ENCODE measurements at places on chromosomes 3 and 15.

- peak; percentile 11 for DNase-seq
These were observed 76.7 kb upstream of the VGLL4 start for GRCh38 chr3:11720304-11720898.

- no peak for DNase-seq
These were observed 200.6 kb downstream of the EDEM1 start for GRCh38 chr3:5388091-5388490.

DNA sequence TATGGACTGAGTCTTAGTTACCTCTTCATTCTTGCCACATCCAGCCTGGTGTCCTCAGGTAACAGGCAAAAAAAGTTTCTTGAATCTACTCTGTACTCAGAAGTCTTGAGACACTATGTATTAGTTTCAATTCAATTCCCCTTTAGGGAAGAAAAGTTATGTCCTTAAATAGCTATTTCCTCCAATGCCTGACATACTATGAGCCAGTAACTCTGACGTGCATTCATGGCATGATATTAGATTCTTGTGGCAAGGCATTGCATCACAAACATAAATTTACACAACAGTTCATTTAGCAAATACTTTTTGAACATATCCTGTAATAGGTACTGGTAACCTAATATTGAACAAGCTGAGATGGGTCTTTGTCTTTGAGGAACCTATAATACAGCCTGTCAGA, 109.3 kb upstream of the FOXB1 start:
- DNase-seq = no peak

DNA sequence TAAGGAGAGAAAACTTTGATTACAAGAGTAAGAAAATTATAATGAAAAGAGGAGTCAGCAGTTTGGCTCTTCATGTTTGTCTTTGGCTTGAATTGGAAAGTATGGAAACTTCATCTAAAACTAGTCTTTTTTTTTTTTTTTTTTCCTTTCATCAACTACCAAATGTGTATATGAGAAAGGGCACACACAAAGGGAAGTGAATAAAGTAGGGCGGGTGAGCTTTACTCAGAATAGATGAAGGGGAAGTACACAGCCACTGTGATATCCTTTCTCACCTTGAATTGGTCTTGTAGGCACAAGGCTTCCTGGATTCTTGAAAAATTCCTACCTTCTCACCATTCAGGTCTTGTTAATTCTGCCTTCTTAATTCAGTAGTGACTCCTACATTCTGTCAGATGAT, 652.3 kb upstream of the KCNMB2 start:
- no peak for DNase-seq

- DNase-seq = no peak
These were observed 56.3 kb downstream of the IGSF11 start for GRCh38 chr3:118978393-118978758.

DNA sequence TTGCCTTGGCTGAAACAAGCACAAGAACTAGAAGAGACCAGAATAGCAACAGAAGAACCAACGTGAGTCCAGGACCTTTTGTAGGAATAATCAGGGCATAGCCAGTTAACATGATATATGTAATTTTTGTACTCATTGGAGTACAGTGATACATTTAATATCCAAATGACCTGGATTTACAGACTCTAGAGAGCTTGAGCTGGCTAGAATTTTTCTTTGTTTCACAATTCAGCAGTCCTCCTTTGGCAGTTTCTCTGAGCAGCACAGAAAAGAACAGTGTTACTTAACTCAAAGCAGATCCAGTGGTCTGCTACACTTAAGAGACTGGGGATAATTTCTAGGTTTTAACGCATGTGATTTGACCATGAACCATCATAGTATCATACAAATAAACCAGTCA, 245.7 kb downstream of the ADAMTSL3 start:
- no peak for DNase-seq

- DNase-seq = no peak
These were observed 65.3 kb downstream of the EOMES start for GRCh38 chr3:27656790-27657189.

DNA sequence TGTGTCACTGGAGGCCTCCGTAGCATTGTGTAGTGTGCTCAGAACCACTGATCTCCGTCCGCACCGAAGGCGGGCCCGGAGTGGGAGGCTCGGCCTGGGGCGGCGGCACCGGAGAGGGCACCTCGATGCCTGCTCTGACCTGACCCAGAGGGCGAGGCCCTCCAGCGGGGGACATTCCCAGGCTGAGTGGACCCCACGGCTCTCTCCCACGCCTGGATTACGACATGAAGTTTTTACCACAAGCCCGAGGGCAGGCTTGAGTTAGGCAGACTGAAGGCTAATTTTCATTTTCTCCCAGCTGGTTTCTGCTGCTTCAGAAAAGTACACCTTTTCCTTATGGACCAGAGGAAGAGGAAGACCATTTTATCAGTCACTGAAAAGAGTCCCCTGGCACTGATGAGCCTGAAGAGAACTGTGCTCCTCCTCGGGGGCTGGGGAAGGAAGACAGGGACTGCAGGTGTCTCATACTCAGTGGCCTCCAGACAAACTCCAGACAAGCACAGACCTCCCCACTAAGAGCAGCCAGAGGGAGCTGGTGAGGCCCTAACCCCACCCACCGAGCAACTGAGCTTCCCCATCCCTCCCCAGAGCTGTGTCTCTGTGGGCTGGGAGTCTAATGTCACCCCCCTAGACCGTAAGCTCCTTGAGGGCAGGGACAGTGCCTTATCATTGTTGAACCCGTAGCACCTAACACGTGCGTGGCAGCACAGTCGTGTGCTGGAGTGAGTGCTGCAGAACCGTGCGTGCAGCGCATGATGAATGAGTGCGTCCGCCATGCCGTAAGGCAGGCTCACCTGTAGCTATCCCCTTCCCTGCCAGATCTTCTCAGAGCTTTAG, 74.5 kb upstream of the BLM start:
- no peak for DNase-seq

DNA sequence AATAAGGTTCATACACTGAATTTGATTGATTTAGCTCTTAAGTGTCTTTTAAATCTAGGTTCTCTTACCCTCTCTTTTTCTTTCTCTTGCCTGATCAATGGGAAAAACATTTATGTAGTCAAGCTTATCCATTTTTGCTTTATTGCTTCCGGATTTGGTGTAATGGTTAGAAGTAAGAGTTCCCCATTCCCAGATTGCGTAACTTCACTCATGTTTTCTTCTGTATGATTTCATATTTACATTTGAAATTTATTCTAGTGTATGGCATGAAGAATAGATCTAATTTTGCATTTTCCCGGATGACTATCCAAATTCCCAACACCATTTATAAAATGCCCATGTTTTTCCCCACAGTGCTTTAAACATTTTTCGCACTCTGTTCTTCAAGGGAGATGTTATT, 27.9 kb upstream of the SV2B start:
- DNase-seq = no peak

- no peak for DNase-seq
These were observed 25.2 kb downstream of the MAPKBP1 start for GRCh38 chr15:41799488-41799805.

DNA sequence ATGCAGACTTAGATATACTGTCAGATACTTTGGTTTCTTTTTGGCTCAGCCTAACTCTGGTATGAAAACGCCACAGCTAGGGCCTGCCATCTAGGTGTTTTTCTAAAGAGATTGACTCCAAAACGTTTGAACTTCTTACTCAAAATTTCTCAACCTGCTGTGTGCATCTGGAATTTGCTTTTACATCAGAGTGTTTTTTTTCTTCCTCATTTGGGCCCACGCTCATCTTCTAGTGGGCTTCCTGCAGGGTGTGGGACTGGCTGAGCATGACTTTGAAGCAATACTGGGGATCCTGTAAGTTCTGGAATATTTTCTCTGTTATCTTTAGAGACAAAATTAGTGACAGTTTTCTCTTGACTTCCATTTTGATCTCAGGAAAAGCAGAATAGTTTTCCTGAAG, 117.8 kb downstream of the NR1D2 start:
- no peak for DNase-seq

DNA sequence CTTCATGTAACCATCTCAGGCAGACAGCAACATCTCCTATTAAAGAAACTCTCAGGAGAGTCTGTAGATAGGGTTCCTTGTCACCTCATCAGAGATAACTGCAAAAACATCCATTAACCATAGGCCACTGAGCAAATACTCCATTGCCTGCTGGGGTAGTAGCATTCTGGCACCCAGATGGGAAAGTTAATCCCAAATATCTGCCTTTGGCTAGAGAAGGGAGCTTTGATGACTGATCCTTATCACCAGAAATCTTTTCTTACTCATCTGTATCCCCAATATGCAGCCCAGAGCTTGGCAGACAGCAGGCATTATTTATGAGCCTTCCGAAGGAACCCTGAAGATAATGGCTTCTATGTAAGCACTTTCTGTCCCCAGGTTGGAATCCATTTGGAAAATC, 173.1 kb downstream of the MFSD1 start:
- DNase-seq = no peak

DNA sequence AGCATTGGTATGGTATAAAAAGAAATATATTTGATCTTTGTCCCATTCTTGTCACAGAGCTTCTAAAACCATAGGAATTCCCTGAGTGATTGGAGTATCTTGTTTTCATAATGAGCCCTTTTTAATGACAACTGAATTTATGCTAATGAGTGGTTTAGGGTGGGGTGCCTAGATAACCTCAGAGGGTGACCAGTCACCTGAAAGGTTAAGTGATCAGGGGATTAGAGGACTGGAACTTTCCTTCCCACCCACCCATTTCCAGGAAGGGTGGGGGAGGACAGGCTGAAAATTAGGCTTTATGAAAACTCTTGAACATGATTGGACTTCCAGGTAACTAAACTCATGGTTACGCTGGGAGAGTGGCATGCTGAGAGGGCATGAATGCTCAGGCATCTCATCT, 8.5 kb downstream of the MFN1 start:
- no peak for DNase-seq

GRCh38 chr15:51947124-51947523, 24.5 kb downstream of the LEO1 start:
- DNase-seq = no peak
